ENCODE measurements at places on chromosomes 16 and 17. TPM values are rescaled to one million over a fixed set of nuclear protein-coding genes. Genes with fewer than 3 reads are reported as not detected.
A peak's percentile ranks its signal among the peaks of the same experiment; 100 is the strongest.

DNA sequence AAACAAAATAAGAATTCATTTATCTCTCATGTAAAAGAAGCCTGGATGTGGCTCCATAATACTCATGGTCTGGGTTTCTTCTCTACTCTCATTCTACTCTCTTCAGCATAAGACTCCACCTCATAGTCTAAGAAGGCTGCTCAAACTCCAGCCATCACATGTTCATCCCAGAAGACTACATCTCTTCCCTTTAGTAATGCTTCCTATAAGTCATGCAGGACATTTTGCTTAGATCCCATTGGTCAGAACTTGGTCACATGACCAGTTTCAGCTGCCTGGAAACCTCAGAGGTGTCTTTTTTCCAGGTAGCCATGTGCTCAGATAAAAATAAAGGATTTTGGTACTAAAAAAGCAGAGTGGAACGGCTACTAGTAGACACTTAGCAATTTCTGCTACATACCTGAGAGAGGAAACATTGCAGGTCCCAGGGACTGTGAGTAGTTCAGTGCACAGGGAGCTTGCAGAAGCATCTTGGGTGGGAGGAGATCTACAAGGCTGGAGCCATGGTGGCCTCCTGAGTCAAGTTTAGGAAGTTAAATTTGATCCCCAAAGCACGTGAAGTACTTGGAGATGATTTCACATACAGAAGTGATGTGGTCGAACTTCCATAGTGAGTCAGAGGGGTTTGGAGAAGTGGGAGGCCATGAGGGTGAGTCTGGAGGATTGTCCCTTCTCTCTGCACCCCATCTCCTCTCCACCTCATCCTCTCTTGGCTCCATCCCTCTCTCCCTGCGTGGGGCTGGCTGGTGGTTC lies 110.2 kb downstream of the CCDC182 start:
- DNase-seq = no peak

C17orf78 gene
- total RNA-seq = not detected

DNA sequence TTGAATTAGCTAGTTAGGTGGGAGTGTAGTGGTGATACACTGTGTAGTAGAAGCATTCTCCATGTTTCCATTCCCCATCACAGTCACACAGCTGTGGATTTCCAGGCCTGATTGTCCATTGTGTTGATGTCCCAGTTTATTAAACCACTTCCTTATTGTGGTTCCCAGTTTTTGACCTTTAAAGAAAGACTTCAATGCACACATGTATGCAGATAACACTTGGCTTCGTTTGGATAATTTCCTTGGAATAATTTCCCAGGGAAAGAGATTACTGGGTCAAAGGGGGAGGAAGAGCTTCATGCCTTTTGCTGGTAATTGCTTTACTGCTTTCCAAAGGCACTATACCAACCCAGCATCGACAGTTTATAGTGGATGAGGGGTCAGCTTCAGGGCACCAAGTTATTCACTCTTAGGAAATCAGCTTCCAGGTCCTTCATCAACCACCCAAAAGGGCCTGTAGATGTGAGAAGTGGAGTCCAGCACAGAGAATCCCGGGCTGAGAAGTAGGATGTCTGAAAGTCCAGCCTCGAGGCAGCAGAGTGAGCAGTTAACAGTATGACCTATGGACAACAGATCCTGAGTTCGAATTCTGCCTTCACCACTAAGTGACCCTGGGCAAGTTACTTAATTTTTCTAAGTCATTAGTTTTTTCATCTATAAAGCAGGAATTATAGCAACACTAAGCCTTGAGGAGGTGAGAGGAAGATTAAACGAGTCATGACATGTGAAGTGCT lies 31.3 kb upstream of the TNS4 start:
- DNase-seq = peak; percentile 95

NXN gene
- 123 TPM for total RNA-seq

- no peak for DNase-seq
These were observed 11.9 kb downstream of the ITFG1 start for GRCh38 chr16:47448830-47449575.

DPEP3 gene
- not detected for total RNA-seq

CORO6 gene
- 1.6 TPM for total RNA-seq

DNA sequence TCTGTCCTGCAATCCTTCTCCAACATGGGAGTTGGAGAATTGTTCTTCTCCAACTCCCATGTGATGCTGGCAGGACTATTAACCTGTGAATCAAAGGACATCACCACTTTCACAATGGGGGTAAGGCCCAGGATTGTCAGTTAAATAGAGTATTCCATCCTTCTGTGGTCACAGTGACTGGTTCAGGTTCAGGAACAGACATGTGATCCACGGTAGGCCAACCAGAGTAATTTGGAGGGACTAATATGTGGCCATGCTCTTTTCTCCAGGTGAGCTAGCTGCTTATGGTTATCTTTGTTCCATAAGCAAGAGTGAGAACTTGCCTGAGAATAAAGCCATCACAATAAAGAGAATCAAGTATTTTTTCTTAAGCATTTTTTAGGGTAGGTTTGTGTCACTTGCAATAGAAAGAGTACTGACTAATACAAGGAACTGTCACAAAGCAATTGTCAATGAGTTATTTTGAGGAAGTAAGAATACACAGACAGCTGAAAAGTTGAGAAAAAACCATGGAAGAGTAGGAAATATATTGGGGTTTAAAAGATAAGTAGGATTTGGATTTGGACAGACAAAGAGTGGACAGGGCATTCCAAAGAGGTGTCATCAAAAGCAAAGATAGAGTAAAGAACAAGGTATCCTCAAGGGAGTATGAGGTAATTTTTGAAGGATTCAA lies 63.4 kb downstream of the BRIP1 start:
- no peak for DNase-seq

- no peak for DNase-seq
These were observed 1837.7 kb downstream of the TP53TG3F start for GRCh38 chr16:35296962-35297653.

DNA sequence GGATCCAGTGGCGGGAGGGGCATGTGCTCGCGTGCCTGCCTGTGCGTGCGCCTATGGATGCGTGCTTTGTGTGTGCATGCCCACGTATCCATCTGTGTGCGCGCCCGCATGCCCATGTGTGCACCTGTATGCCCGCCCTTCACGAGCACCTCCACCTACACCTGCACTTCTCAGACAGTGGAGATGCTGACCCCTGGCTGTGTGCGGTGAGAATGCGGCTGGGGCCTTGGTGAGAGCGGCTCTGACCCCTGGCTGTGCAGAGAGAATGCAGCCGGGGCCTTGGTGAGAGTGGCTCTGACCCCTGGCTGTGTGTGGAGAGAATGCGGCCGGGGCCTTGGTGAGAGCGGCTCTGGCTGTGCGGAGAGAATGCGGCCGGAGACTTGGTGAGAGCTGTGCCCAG lies 33.9 kb downstream of the AXIN1 start:
- DNase-seq = no peak

FMNL1 gene
- total RNA-seq = 4.0 TPM

XAF1 gene
- total RNA-seq = 13.3 TPM

DNA sequence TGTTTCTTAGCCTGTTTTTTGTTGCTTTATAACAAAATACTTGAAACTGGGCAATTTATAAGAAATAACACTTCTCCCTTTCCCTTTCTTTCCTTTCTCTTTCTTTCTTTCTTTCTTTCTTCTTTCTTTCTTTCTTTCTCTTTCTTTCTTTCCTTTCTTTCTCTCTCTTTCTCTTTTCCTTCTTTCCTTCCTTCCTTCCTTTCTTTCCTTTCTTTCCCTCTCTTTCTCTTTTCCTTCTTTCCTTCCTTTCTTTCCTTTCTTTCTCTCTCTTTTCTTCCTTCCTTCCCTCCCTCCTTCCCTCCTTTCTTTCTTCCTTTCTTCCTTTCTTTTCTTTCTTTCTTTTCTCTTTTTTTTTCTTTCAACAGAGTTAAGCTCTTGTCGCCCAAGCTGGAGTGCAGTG lies 27.8 kb downstream of the FAM20A start:
- DNase-seq = no peak

DNA sequence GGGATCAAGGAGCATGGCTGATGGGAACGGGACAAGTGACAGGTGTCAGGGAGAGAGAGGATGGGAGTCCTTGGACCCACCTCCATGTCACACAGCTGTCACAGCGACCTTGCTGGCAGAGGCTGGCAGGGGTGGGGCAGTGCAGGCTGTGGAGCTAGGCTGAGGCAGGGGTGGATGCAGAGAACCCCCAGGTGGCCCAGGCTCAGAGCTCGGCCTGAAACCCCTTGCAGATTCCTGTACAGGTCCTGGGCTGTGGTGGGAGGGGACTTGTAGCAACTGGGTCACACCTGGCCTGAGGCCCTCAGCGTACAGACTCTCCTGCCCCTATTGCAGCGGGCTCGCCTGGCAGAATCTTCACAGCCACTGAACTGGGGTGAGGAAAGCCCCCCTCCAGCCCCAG lies 174.1 kb downstream of the NTN1 start:
- DNase-seq = no peak

DNA sequence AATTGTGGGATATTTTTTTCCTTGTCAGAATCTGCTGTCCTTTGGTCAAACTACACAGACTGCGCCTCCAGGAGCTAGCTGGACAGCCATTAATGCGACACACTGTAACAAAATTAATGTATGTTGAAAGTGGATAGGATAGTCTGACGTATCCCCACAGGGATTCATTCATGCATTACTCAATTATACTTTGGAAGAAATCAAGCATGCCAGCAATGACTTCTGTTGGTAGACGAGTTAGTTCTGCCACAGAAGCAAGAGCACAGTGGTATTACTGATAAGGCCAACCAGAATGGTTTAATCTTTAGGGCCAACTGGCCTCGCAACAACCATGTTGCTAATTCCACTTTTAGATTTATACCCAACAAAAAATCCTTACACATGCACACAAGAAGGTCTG lies 106.4 kb upstream of the TOB1 start:
- DNase-seq = no peak

DDX28 gene
- 19.5 TPM for total RNA-seq

TNS4 gene
- total RNA-seq = not detected

TXNL4B gene
- 14.5 TPM for total RNA-seq

CCT6B gene
- total RNA-seq = 0.28 TPM

C16orf86 gene
- total RNA-seq = 3.7 TPM

- peak; percentile 77 for DNase-seq
These were observed 186.7 kb downstream of the MSI2 start for GRCh38 chr17:57442914-57443571.

HEATR9 gene
- not detected for total RNA-seq

DNA sequence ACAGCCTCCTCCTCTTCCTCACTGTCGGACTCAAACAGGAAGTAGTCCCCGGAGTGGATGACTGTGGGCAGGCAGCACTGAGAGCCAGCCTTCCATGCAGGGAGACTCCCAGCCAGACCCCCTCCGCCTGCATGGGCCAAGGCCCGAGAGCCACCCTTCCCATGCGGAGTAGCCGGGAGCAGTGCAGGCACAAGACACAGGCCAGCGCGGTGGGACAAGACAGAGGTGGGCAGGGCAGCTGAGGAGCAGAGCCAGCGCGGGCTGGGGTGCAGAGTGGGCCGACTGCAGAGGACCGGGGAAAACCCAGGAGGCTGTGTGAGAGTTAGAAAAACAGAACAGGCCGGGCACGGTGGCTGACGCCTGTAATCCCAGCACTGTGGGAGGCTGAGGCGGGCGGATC lies 17.6 kb downstream of the CTU2 start:
- DNase-seq = no peak

- no peak for DNase-seq
These were observed 38.7 kb upstream of the NGFR start for GRCh38 chr17:49456183-49456965.

- DNase-seq = no peak
These were observed 993 bp downstream of the GH1 start for GRCh38 chr17:63917646-63918045.

GRCh38 chr16:77834635-77835540 lies 46.5 kb downstream of the VAT1L start:
- peak; percentile 40 for DNase-seq

DNA sequence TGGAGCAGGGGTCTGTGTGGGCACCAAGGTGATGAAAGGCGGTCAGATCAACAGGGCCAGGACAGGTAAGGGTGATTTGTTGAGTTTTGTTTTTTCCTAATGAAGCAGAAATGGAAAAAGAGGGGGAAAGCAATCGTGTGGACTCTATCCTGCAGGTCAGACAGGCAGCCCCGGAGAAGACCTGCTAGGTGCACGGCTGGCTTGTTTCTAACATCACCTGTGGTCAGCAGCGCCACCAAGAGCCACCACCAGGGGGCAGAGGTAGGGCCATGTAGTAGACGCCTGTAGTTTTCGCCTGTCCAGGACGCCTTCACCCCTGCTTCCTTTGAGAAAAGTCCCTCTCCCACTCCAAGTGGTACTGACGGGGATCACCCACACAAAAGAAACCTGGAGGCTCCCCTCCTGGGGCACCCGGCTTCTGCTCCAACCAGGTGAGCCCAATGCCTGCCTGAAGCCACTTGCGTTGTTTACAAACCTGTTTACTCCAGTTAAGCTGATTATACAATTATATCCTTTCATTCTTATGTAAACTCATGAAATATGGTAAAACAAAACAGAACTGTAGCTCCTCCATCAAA lies 54.2 kb upstream of the SEC14L1 start:
- peak; percentile 90 for DNase-seq

DNA sequence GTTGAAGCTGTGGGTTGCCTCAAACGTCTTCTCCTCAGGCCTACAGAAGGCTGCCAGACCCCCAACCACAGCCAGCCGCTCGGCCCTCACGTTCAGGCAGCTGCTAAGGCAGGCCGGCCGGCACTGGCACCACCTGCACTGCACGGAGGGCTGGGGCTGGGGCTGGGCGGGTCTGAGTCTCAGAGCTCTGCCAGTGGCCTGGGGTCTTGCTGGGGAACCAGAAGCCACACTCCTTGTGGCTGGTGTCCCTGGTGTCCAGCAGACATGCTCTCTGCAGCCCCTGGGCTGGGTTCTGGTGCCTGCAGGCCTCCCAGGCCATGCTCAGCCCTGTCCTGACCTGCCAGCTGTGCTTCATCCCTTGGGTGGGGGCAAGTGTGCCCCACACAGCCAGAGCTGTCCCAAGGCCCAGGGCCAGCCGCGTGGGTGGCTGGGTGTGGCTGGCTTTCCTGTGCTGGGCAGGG lies 42.0 kb downstream of the BAHCC1 start:
- no peak for DNase-seq

TSPAN10 gene
- total RNA-seq = 0.68 TPM

GRCh38 chr17:50059256-50059655 lies 3.3 kb downstream of the ITGA3 start:
- no peak for DNase-seq

OTOA gene
- total RNA-seq = not detected

DNA sequence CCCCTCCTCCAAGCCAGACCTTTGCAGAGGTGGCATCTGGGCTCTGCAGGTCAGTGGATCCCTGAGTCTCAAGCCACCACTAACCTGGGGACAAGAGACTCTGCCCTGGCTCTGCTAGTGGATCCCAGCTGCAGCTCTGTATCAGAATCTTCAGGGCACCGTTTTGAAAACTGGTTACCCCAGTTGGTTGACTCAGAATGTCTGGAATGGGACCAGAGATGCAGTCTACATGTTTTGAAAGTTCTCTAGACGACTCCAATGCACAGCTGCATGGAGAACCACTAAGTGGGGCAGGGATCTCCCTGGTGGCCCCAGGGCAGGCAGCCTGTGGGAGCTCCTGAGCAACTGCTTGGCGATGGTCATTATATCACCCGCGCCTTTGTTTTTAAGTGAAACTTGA lies 34.1 kb upstream of the ADORA2B start:
- no peak for DNase-seq

DNA sequence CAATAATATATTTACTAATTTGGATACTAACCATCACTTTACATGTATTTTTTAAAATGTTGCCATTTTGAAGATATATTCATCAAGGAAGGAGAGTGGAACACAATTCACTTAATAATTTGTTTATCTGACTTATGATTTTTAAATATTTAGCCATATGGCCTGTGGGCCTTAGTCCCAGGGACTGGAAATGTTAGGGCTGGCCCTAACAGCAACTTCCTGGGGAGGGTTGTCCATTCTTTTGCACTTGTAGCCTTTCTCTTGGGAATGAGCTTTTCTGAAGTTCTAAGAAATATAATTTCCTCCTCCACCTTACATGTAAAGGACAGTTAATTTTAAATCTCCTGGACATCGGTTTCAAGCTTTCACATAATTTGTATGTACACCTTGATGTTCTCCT lies 27.7 kb upstream of the WSB1 start:
- DNase-seq = no peak

TSEN54 gene
- total RNA-seq = 16.8 TPM
